ENCODE measurements at places on chromosomes 7 and 10.

DNA sequence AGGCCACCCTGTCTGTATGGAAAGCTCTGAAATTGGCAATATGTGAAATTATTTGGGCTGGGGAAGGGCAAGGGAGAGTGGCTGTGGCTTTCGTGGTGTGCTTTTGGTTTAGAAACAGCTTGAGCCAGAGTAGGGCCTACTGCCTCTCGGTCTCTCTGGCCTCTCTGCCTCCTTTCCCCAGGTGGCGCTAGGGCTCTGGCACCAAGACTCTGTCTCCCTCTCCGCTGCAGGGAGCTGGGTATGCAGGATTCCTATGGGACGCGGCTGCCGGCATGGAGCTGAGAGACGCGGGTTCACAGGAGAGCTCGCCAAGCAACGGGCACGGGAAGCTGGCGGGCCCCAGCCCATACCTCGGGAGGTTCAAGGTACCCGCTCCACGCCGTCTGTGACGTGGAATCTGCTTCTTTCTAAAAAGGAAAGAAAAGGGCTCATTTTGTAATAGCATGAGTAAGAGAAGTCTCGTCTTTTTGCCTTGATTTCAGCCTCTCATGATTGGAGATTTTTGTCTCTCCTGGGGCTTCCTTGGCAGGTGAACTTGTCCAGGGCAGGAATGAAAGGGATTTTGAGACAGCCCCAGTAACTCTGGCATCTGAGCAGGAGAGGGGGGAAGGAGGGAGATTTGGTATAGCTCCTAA, 105.1 kb upstream of the ANLN start:
- DNase-seq, result no peak

- DNase-seq, result no peak
Observed at GRCh38 chr10:51308116-51308515, 233.8 kb downstream of the PRKG1 start.

DNA sequence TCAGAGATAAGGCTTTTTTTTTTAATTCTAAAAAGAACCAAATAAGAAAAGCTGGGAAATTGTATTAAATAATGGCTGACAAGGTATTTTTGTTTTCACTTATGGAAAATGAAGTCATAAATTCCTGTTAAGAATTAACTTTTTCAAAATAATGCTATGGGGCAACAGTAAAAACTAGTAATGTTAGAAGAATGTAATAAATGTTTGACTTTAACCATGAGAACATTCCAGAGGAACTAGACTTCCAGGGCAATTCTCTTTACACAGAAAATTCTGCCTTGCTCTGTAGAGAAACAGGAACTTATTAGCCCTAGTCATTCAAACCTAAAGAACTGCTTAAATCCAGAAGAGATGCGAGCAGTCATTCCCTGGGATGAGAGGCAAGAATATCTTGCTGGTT, 571.1 kb downstream of the IPMK start:
- DNase-seq, result peak; percentile 18

GRCh38 chr7:18890885-18891621, 226.4 kb downstream of the TWIST1 start:
- DNase-seq, result no peak

DNA sequence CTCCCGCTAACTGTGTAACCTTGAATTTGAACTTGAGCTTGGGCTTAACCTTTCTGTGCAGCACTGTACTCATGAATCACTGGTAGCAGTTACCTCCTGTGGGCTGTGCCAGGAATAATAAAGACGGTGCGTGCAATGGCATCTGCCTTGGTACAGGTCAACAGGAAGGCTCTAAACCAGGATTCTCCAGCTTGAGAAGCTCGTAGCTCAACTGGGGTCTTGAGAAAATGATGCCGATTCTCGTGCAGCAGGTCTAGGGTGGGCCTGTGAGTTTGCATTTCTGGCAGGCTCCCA, 112.5 kb upstream of the ANLN start:
- no peak for DNase-seq

- DNase-seq, result peak; percentile 39
Observed at GRCh38 chr10:103493916-103494877, 692 bp downstream of the NEURL1 start.

DNA sequence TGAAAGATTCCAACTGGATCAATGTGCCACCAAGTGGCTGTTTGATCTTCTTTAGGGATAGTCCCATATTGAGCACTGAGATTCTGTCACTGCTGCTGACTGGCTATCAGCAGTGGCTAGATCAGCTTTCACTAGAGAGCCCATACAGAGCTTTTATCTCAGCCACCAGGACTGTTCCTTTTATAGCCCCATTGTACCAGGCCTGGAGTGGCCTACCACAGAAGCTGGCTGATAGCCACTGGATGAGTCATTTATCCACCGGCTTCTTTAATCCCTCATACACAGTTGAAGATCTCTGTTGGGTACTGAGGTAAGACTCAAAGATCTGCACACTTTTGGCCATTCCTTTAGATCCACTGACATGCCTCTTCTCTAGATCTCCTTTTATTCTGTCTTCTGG, 1101.1 kb downstream of the SORCS3 start:
- DNase-seq, result no peak

DNA sequence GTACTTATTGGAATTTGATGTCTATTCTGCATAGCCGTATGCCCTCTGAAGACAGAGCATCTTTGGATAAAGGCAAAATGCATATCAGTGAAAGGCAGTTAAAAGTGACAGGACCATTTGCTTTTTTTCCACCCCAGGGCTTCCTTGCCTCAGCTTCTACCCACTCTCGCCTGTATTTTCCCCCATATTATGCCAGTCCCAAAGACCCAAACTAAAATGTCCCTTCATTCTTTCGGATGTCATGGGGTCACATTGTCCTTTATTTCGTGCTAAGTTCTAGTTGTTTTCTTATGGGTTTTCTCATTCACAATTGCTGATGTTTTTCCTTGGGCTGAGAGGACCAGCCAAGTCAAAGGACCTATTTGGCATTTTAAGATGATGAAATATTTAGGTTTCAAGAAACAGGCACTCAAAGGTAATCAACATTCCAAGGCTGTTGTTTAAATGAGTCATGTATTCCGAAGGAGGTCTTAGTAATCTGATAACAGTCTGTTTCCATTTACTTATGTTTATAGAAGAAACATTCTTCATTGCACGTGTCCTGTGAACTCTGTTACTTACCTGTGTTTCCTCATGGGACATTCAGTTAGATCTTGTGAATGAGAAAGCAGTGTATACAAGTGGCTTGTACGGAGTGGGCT, 74.1 kb downstream of the DNAH11 start:
- no peak for DNase-seq

DNA sequence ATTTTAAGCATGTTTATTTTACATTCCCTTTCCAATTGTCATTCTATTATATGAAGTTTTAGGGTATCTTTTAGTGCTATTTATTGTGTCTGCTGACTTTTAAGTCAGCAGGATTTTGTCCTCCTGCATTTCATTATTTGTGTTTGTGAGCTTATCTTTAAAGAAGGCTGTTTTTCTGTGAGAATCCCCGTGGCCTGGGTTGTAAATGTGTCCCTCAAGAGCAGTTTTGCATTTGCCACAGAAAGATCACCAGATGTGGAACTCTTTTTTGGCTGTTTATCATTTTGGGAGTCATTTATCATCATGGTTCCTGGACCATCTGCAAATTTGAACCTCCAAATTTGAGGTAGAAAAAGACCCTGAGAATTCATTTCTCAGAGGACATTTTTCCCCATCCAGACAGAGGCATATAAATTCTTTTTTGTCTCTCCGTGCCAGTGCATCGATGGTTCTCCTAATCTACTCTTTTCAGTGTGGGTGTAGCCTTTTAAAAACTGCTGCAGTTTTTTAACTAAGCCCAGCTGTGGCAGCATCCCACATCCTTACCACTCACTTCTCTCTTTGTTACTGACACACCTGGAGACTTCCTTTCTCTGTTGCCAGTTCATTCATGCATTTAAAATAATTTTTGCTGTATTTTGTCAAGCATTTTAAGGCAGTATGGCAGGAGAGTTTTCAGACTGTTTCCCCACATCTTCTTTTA, 20.1 kb upstream of the MTURN start:
- DNase-seq, result no peak

GRCh38 chr10:2978574-2979273, 88.6 kb upstream of the PFKP start:
- no peak for DNase-seq

DNA sequence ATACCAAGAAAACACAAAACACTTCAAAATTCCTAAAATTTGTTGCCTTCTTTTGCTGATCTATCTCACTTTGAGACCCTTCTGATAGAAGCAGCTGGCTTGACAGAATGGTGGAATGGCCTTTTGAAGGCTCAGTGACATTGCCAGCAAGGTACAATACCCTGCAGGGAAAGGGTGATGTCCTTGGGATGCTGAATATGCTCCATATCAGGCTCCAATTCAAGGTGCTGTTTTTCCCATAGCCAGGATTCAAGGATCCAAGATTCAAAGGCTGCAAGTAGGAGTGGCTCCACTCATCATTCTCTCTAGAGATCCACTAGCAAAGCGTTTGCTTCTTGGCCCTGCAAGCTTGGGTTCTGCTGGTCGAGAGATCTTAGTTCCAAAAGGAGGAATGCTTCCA, 120.4 kb downstream of the USP6NL start:
- DNase-seq, result no peak

- DNase-seq, result no peak
Observed at GRCh38 chr10:23253780-23254179, 61.7 kb downstream of the PTF1A start.

GRCh38 chr10:106467506-106467905, 697.0 kb downstream of the SORCS1 start:
- DNase-seq, result no peak

- no peak for DNase-seq
Observed at GRCh38 chr7:128068785-128069184, 37.5 kb upstream of the LRRC4 start.

DNA sequence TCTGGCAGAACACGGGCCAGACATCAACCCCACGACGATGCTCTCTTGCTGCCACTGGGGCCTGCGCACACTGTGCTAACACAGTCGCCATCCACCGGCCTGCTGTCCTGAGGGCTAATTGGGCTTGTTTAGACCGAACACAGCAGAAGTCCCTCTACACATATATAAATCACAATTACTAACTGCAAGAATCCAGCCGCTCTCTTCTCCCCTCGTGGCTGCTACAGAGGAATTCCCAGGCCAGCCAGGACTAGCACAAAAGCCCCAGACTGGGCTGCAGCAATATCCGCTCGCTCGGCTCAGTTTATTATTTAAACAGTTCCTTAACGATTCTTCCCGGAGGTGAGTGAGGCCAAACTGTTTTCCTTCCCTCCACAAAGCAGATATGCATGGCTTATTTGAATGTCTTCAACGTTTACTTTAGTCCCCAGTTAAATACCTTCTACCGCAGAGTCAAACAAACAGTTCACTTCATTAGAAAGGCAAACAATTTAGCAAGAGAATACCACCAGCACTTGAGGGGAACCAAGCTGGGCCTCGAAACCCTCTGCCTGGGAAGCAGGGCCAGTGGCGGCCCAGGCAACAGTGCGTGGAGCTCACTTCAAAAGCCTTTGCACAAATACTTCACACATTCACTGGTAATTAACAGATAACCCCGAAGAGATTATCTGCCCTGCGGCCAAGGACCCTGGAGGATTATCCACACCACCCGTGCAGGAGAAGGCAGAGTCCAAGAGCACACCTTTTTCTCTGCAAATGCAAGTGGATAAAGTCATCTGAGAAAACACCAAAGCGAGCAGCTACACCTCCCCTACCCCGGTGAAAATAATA, 145.3 kb downstream of the GLI3 start:
- DNase-seq, result no peak

DNA sequence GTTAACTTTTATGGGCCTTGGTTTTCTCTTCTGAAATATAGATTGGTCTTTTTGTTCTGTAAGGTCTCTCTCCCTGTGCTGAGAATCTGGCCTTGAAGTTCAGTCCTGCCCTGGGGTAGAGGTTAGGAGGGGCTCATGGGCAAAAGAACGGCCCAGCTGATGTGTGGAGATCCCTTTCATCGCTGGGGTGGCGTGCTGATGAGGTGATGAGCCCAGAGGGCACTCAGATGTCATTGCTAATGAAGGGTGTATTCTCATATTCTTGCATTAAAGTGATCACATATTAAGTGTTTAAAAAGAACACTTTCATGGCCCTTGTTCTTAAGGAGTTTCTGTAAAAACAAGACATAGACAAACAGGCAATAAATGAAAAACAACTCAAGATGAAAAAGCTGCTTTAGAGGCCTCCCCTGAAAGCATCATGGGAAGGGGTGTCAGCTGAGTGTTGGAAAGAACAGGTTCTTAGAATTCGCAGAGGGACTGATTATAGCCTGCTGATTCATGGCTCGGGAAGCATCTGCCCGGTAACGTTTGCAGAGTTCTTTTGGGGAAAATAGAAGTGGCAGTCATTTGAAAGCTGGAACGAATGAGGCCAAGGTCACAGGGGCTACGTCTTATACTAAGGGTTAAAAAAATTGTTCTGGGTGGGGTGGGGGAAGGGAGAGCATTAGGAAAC, 72.5 kb upstream of the GPR158 start:
- DNase-seq, result no peak

- DNase-seq, result peak; percentile 77
Observed at GRCh38 chr10:18713077-18713476, 53.8 kb downstream of the ARL5B start.

- DNase-seq, result no peak
Observed at GRCh38 chr10:11869219-11869618, 46.1 kb downstream of the PROSER2 start.

GRCh38 chr10:100807241-100807951, 62.0 kb downstream of the PAX2 start:
- DNase-seq, result no peak

- DNase-seq, result no peak
Observed at GRCh38 chr7:115654384-115655214, 376.0 kb downstream of the TFEC start.

DNA sequence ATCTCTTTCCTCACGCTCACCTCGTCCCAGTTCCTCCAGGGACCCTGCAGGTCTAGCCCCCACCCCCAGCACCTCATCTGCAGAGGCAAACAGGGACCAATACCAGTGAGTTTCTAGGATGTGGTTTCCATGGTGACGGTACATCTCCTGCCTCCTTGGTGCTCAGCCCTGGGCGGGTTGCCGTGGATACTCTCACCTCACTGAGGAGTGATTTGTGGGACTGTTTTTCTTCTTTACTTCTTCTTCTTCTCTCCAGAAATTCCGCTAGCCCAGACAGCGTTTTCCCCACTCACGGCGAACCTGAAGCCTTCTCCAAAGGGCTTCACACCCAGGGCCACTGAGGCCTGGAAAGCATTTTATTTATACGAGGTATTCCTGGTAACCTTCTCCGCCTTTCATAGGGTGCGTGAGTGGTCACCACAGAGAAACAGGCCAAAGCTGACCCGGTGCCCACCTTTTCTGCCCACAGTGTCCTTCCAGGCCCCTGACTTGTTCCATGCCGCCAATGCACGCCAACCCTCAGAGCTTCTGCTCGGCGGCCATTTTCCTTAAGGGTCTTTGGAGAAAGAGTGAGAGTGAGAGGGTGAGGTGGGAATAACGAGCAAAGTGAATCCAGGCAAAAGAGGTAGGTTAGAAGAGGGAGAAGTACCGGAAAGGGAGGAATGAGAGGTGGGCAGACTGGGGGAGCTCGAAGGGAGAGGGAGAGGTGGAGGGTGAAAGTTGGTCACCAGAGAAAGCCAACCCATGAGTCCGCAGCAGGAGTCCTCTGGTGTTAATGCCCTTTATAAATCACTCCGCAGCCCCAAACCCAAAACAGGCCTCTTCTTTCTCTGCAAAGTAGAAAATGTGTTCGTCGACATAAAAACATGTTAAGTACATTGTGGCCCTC, 15.5 kb downstream of the FAM241B start:
- no peak for DNase-seq

GRCh38 chr7:8283968-8284367, 22.0 kb upstream of the ICA1 start:
- no peak for DNase-seq

GRCh38 chr10:90504172-90504571, 353.7 kb downstream of the HTR7 start:
- no peak for DNase-seq

GRCh38 chr7:67653856-67654454, 657.3 kb downstream of the TYW1 start:
- DNase-seq, result no peak

GRCh38 chr7:95132500-95132899, 191.8 kb downstream of the PON1 start:
- no peak for DNase-seq

Data from AG08396 (cell line).